ENCODE measurements at places on chromosomes 13 and 19.

- no peak for DNase-seq
Observed at GRCh38 chr19:2700660-2701360, 1.7 kb downstream of the GNG7 start.

DNA sequence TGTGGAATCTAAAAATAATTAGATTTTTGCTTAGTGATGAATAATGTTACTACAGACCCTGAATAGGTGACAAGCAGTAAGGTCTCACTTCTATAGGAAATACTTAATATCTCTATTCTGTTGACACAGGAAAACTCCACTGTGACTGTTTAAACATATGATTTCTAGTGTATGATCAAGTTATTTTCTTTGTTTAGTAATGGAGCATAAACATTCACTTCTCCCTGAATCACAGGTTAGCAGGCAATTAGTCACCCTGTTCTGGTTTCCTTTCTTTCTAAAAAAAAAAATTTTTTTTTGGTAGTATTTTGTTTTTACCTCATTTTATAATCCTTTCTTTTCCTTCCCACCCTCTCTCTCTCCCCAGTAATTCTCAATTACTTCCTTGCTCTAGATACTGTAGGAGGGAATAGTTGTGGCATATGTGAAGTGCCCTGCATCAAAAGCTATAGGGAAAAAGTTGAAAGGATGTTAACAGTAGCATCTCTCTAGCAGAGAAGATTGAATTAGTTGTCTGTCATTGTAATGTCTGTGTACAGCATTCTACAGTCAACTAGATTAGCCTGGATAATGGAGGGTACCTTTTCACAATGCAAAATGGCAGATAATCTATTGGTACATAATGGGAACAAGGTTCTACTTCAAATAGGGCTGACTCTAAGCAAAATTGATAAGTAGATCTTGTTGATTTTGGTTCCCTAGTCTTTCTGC is 3.5 kb downstream of the HS6ST3 start:
- no peak for DNase-seq

DNA sequence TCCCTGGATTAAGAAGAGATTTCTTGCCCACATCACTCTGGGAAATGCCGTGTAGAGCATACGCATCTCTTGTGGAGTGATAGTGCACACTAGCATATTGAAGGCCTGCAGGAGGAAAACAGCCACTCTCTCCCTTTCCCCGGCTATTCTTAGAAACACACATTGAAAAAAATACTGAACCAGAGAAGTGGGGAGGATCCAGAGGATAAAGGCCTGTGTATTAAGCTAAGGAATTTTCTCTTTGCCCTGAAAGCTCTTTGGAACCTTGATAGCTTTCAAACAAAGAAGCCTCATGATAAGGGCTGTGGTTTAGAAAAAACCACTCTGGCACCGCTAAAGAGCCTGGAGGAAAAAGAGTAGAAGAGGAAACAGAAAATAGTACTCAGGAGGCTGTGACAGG is 386.1 kb upstream of the NBEA start:
- DNase-seq, result no peak

DNA sequence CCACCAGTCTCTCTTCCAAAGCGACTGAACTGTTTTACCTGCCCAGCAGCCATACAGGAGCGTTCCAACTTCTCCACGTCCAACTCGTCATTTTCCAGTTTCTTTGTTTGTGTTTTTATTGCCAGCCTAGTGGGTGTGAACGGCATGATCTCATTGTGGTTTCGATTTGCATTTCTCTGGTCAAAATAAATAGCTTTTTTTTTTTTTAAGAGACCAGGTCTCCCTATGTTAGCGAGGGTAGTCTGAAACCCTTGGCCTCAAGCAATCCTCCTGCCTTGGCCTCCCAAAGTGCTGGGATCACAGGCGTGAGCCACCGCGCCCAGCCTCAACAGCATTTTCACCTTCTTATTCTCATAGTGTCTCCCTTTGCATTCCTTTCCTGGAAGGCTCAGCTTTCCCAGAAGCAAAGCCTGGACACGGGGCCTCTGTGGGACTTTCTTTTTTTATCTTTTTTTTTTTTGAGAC is 4.2 kb upstream of the JSRP1 start:
- DNase-seq, result no peak
